A673 (cell line): ENCODE measurements at places on chromosomes 1 and 21. TPM values are rescaled to one million over a fixed set of nuclear protein-coding genes. Genes with fewer than 3 reads are reported as not detected.

GRCh38 chr1:41675401-41675800, 190.9 kb upstream of the EDN2 start:
- H3K4me3 ChIP-seq = no peak overlapping the region
- no peaks in the 10 kb centered on the region for H3K27me3 ChIP-seq
- DNase-seq = no peak
- H3K4me1 ChIP-seq = peaks cover 3% of the 10 kb centered on the region

OR6N1 gene
- not detected in 2 replicates for total RNA-seq

SV2A gene
- 33.1 and 35.4 TPM in 2 replicates for total RNA-seq

DNA sequence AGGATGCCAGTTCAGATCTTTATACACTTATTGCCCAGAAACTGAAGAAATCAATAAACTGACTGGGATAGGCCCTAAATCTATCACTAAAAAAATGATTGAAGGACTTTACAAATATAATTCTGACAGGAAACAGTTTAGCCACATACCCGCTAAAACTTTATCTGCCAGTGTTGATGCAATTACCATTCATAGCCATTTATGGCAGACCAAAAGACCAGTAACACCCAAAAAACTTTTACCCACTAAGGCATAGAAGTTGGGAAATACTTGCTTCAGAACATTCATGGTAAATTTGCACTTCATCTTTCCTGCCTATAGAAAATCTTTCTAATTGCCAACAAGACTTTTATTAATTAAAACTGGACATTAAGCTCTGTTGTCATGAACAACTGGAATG, 15.0 kb upstream of the GPR25 start:
- H3K36me3 ChIP-seq = peaks cover 33% of the 10 kb centered on the region
- no peak for DNase-seq
- H3K27ac ChIP-seq = no peak overlapping the region
- no peaks in the 10 kb centered on the region for H3K4me1 ChIP-seq

FAM167B gene
- total RNA-seq = 0.35 TPM in 1 of 2 replicates, not detected in the other

DNA sequence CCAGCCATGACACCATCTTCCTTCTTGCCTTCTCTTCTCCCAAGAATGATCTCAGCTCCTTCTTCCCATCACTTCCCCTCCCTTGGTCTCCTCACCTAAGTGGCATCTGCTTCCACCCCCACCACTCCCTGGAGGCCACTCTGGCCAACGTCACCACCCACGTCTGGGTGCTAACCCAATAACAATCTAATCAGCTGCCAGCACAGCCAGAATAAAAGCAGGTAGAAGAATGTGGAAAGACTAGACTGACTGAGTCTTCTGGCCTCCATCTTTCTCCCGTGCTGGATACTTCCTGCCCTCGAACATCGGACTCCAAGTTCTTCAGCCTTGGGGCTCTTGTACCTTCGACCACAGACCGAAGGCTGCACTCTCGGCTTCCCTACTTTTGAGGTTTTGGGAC, 245.3 kb upstream of the CSF3R start:
- no peaks in the 10 kb centered on the region for H3K4me1 ChIP-seq
- no peak for DNase-seq
- H3K4me3 ChIP-seq = no peak overlapping the region
- H3K27ac ChIP-seq = no peak overlapping the region

AHCTF1 gene
- total RNA-seq = 64.1 and 65.8 TPM in 2 replicates

DNA sequence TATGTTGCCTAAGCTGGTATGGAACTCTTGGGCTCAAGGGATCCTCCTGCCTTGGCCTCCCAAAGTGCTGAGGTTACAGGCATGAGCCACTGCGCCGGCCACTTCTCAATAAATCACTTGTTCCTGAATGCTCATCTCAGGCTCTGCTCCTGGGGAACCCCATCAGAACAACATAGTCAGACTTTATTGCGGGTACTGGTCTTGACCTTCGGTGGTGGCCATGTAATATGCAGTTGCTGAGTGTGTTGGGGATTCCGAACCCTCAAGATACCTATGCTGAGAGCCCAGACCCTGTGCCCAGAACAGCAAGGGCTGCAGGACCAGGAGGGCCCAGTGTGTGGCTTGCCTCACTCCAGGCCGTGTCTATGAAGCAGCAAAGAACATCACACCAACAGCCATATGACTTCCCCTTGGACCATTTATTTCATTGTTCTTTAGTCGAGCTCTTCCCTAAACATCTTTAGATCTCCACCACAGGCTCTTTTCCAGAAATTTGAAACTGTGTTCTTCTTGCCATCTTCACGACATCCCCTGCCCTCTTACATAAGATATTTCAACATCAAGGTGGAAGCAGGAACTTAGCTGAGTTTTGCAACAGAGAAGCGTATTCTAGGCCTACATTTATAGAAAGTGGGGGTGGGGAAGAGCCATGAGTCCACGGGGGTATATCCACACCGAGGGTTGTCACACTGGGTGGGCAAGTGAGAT, 12.7 kb upstream of the SDHB start:
- DNase-seq = no peak

DNA sequence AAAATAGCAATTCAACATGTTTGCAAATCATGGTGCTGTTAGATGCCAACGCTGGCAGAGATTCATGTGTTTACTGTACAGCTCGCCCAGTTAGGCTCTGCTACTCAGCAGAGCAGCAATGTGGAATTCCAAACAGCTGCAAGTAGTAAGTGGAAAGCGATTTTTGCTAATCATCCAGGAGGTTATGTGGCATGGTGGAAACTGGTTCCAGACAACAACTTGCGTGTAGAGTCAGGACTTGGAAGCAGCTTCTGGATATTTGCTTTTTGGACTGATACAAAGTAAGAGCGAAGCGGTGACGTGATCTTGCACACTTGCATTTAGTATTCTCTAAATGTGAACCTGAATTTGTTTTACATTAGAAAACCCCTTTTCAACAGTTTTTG, 27.1 kb upstream of the HHAT start:
- H3K27ac ChIP-seq = no peak overlapping the region
- no peak overlapping the region for H3K4me3 ChIP-seq
- DNase-seq = no peak
- H3K36me3 ChIP-seq = no peaks in the 10 kb centered on the region
- no peaks in the 10 kb centered on the region for H3K27me3 ChIP-seq
- no peaks in the 10 kb centered on the region for H3K4me1 ChIP-seq

DSCAM gene
- not detected in 2 replicates for total RNA-seq

DNA sequence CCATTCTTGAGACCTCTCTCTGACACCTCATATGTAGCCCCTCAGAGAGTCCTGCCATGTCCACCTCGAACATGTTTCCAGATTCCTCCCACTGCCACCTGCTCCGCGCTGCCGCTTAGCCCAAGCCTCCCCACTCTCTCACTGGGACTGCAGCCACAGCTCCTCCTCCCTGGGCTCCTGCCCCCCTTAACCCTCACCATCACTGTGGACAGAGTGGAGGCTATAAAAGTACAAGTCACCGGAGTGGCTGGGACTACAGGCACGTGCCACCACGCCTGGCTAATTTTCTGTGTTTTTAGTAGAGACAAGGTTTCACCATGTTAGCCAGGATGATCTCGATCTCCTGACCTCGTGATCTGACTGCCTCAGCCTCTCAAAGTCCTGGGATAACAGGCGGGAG, 77.0 kb downstream of the VWA5B1 start:
- peaks cover 92% of the 10 kb centered on the region for H3K27me3 ChIP-seq
- peaks cover 4% of the 10 kb centered on the region for H3K4me1 ChIP-seq
- H3K36me3 ChIP-seq = no peaks in the 10 kb centered on the region
- H3K4me3 ChIP-seq = no peak overlapping the region

DNA sequence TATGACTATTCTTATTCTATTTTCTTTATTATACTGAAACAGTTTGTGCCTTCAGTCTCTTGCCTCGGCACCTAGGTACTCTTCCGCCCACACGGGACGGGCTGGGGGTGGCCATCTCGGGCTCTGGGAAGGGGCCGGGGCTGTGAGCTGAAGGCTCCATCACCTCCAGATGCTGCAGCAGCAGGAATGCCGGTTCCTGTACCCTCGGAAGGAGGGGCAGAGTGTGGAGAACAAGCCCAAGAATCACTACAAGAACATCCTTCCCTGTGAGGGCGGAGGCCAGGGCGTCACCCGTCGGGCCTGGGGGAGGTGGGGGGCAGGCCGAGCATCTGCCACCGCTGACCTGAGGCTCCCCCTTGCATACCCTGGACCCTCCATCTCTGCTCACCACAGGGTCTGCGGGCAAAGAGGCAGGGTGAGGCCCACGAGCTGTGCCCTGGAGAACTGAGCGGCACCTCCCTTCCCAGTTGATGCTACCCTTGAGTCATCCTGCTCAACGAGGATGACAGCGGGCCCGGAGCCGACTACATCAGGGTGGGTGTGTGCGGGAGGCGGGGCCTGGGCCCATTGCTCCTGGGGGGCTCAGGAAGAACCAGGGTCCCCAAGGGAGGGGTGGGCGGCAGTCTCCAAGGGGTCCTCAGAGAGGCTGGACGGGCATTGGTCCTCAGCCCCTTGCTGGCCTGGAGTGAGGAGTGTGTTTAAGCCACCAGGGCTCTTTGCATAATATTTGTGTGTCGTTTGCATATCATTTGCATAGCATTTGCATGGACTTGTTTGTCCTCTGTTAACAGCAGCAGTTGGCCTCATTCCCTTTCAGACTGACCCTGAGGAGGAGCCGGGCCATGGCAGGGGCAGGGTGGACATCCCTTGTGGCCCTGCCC, 7.5 kb downstream of the RNF223 start:
- no peaks in the 10 kb centered on the region for H3K27me3 ChIP-seq
- no peak for DNase-seq
- no peak overlapping the region for H3K4me3 ChIP-seq
- H3K27ac ChIP-seq = no peak overlapping the region

DNA sequence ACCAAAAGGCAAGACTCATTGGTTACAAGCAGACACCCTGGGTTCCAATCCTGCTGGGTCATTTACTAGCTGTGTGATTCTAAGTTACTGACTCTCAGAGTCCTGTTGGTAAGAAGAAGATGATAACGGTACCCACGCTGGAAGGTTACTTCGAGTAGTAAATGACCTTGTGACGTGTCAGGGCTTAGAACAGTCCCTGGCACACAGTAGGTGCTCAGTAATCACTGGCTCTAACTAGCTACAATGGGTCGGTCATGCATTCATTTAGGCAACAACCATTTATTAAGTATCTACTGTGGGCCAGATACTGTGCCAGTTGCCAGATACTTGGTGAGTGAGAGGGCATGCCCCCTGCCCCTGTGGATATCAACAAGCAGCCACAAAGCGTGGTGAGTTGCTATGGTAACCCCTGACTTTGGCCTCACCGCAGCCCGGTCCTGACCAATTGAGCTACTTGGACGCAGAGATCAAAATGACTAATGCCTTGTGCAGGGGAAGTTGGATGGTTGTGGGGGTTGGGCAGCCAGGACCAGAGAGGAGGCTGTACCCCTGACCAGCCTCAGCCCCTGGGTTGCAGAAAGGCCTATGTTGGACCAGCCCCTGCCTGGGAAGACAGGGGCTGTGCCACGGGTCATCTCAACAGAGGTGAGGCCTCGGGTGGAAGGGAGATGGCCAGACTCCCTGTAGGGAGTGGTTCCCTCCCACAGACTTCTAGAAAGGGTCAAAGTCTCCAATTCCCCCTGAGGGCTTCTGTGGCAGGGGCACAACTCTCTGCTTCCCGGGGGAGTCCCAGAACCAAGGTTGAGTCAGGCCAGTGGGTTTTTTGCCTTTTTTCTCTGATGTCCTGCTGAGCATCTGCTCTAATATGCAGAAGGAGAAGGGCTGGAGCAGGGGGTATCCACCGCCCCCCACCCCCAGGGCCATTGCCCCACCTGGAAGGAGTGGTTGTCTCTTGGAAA, 16.0 kb downstream of the DHRS3 start:
- H3K27ac ChIP-seq = no peak overlapping the region
- no peak overlapping the region for H3K4me3 ChIP-seq
- no peaks in the 10 kb centered on the region for H3K4me1 ChIP-seq
- H3K27me3 ChIP-seq = no peaks in the 10 kb centered on the region
